ENCODE measurements at places on chromosomes 1 and 21.

DNA sequence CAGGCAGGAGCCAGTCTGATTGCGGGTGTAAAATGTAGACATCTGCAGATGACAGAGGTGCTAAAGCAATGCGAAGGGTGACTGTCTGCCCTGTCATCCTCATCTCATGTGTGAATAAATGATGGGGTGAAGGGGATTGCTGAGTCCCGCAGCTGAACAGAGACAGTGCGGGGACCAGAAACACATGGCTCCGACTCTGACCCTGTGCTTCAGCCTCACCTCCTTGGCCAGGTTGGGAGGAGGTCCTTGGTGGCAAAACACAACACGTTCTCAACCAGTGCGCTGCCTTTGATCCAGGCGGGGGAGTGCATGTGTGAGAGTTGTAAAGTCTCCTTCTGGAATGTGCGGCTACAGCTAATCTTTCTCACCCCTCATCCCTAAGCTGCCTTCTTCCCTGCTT is 32.0 kb upstream of the TTC22 start:
- DNase-seq = no peak

GRCh38 chr1:27473755-27474154 is 16.2 kb downstream of the WASF2 start:
- no peak for DNase-seq

DNA sequence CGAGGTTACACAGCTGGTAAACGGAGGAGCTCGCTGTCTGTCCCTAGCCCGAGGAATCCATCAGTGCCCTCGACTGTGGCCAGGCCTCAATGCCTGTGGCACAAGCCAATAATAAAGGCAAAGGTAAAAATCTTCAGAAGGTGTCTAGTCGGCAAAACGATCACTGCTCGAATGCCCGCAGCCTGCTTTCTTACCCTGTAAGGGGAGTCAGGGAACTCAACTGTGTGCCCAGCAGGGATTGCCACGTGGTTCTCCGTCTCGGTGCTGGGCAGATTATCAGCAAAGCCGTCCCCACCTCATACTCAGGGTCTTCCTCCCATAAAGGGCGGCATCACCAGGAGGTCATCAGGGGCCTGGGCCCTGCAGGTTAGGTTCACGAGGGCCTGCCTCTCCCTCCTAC is 103.4 kb downstream of the PAX7 start:
- no peak for DNase-seq

GRCh38 chr1:2229911-2230731 is 2.0 kb downstream of the SKI start:
- no peak for DNase-seq

DNA sequence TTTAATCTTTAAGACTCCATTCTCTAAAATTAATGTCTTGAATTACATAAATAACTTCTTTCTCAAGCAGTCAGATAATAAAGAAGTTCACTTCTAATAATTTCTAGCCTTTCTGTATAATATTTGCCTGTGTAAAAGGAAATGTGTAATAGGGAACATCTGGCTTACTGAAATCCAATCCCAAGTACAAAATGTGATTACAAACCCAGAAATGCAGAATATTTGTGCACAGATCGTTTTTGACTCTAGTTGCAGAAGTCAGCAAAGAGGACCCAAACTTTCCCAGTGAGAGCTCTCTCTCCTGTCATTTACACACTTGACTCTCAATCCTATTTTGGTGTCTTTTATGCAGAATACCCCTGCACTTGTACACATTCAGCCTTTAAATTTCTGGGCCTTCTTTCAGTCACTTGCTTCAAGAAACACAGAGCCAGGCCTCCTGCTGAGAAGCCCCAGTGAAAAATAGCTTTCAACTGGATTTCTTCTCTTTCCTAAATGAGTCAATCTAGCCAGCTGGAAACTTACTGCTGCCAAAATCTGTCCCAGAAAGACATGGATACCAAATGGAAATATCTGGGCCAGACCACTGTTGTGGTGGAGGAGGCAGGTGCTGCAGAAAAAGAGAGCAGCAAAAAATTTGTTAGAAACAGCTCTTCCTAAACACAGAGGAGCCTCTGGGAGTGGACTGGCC is 68.5 kb upstream of the ADAM30 start:
- DNase-seq = no peak

DNA sequence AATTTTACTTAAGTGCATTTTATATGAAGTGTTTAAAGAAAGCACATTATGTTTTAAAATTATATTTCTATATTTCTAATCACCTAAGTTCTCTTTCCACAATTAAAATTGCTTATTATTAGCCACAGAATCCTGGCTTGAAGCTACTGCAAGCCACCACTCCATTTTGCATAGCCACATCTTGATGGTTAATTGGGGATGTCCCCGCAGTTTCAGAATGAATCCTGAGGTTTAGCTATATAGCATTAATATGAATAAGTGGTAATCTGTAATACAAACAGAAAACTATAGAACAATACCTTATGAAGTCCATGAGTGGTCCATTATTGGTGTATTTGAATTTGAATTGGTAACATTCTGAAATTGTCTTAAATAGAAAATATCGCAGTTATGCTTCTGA is 11.6 kb upstream of the GOLPH3L start:
- DNase-seq = no peak

- DNase-seq = no peak
These were observed 56.7 kb downstream of the CAMK2N1 start for GRCh38 chr1:20429296-20429695.

- no peak for DNase-seq
These were observed 1999.4 kb downstream of the MRPL39 start for GRCh38 chr21:23607782-23608431.

DNA sequence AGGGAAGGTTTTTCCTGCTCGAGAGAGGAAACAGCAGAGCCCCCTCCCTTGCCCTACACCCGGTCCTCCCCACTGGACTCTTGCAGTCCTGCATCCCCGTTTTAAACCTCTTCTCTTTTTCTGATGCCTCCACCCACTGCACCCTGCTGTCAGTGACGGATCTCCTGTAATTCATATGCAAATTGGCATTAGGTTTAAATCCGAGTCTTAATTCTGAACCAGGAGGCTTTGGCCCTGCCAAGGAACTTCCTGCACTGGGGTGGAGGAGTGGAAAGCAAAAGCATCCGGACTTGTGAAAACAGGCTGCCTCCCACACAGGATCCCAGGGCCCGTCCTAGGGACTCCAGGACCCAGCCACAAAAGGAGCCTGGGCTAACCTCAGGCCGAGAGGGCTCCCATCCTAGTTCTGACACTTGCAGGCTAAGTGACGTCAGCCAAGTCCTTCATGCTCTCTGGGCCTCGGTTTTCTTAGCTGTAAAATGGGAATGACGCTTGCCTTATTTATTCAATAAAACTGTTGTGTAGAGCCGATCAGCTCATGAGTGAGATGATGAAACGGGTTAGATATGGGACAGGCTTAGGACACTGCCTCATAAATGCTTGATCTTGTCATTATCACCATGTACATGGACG is 613.3 kb downstream of the AJAP1 start:
- DNase-seq = no peak

- DNase-seq = no peak
These were observed 170.2 kb downstream of the RUNX1 start for GRCh38 chr21:34878940-34879339.

DNA sequence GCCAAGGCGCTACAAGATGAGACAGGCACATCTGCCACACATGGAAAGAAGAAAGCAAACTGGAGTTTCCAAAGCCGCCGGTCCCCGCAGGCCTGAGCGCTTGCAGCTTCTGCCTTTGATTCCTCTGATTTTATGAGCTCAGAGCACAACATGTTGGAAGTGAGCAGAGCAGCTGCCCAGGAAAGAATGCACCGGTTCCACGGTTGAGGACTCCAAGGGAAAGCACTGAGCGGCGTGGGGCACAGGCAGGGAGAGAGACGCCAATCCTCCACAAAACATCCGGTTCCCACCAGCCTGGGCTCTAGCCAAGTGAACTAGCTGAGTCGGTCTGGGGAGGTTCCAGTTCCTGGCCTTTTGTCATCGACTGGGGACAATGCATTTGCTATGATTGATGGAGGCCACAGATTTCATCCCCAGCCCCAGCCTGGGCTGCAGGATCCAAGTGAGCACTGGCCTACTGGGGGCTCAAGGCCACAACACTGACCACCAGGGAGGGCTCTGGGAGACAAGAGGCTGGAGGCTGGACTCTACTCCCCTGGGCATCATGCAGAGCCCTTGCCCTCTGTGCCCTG is 253.1 kb upstream of the IRF2BP2 start:
- DNase-seq = no peak

DNA sequence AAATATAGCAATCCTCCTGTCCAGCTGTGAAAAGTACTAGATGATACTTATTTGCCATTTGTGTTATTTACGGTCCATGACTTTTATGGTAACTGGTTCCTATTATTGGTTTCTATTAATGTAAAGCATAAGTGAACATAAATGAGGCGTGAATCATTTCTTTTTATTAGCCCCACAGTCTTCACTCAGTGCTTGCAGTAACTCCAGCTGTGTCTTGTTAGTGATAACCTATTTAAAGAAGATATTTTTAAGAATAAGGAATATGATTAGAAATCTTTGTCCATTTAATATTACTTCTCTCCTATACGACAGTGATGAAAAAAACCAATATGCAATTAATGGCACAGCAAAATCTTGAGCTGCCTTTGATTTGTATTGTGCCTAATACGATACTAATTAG is 149.9 kb downstream of the SPATA17 start:
- no peak for DNase-seq

GRCh38 chr21:44710756-44711326 is 531 bp downstream of the TSPEAR start:
- no peak for DNase-seq

GRCh38 chr1:221962385-221962784 is 220.5 kb upstream of the DUSP10 start:
- DNase-seq = no peak

DNA sequence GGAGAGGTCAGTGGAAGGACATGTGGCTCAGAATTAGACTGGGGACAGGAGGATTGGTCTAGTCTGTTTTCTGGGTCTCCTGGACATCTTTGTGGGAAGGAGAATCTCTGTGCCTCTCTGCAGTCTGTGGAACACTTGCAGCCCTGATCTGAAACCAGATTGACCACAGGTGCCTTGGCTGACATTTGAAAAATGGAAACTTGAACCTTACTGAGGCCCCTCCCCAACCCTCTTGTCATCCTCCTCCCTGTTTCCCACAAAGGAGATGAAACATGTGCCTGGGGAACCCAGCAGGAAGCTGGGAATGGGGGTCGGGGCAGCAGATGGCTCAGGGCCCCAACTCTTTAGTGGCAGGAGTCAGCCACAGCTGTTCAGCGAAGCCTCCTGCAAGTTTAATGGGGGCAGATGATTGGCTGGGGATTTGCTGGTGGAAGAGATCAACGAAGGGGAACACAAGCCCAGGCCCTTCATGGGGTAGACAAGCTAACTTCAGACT is 18.1 kb downstream of the VASH2 start:
- DNase-seq = no peak

- DNase-seq = no peak
These were observed 1044.4 kb downstream of the PLA2G4A start for GRCh38 chr1:187873126-187873525.

GRCh38 chr1:92567211-92567868 is 80.6 kb upstream of the GFI1 start:
- DNase-seq = no peak

DNA sequence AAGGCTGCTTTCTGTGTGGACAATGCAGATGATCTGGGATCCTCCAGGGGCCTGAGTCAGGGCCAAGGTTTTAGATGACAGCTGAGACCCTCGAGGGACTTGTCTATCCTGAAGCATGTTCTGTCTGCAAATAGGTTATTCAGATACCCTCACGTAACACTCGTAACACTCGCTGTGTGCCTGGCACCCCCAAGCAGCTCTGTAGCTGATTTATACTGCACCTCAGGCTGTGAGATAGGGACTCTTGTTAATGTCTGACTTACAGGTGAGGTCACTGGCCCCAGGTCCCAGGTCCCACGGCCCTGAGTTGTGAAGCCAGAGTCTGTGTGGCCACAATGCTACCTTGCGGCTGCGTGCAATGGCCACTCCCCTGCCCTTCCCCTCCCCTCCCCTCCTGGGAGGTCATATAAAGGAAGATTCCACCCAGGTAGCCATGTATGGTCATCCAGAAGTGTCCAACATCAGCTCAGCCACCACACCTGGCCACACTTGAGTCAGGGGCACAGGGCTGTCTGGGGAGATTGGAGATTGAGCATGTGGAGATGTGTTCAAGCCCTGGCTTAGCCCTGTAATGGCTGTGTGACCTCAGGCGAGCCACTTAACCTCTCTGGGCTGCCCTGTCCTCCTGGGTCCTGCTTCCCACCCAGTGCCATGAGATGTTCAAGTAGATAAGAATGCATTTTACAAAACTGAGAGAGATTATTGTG is 687.7 kb downstream of the MATN1 start:
- DNase-seq = no peak

GRCh38 chr1:87392248-87393192 is 63.8 kb downstream of the LMO4 start:
- no peak for DNase-seq

DNA sequence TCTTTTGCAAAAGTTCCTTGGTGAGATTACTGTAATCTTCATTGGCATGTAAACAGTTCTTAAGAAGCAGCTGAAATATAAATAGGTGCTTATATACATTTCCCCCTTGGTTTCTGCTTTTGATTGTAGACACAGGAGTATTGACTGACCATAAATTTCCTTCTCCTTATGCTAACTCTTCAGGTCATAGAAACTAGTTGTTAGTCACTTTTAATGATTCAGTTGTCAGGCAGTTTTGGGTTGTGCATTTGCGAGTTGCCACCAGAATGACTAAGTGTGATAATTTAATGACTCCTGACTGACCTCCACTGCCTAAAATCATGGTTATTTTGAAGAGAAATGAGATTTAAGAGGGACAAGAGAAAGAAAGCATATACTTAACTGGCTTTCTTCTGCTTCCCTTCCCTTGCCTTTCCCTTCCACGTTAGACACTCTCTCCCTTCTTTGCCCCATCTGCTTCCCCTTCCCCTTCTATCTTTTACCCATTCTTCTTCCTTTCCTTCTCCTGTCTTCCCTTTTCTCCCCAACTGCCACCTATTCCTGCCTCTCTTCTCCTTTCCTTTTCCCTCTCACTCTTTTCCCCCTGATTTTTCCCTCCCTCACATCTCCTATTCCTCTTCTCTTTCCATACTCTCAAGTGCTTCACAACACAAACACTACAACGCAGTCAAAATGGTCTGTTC is 12.3 kb downstream of the ZMPSTE24 start:
- no peak for DNase-seq

- no peak for DNase-seq
These were observed 15.2 kb downstream of the SCMH1 start for GRCh38 chr1:41226815-41227434.

DNA sequence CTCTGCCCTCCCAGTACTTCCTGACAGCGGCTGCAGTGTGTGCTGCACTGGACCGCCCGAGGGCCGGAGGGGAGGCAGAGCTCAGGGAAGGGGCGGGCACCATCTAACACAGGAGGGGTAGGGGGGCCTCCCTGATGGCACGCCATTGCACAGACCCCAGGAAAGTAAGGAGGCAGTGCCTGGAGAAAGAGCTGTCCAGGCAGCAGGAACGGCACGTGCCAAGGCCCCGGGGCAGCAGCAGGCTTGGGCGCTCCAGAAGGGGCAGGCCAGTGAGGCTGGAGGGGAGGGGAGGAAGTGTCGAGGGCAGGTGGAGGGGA is 110.7 kb downstream of the CRYAA start:
- DNase-seq = no peak
